AML-193 (cell line): ENCODE measurements at places on chromosomes 7 and 10.

DNA sequence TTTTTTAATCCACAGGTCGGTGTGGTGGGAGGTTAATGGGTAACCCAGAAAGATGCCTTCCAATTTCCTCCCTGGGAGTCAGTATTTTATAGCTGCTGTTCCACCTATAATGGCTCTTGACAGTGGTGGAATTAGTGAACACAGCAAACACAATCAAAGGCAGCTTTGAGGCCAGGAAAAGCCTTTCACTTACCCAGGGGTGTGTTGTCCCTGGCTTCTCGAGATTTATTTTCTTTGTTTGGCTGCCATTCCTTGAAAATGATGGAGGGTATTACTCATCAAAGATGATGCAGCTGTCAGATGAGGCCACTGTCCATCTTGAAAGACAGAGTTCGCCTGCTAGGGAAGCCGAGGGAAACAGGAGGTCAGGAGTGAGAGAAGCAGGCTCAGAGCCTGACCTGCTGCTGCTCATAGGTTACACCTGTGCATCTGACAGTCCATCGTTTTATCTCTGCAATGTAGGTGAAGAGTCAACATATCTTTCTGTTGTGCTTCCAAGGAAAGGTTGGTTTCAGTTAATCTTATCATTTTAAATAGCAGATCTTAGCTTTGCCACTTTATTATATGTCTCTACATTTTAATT is 221.6 kb downstream of the XPNPEP1 start:
- DNase-seq: no peak

GRCh38 chr10:33352615-33353014 is 18.1 kb upstream of the NRP1 start:
- DNase-seq: no peak

- DNase-seq: no peak
Measured at GRCh38 chr7:136078630-136079029, 101.5 kb upstream of the MTPN start.

DNA sequence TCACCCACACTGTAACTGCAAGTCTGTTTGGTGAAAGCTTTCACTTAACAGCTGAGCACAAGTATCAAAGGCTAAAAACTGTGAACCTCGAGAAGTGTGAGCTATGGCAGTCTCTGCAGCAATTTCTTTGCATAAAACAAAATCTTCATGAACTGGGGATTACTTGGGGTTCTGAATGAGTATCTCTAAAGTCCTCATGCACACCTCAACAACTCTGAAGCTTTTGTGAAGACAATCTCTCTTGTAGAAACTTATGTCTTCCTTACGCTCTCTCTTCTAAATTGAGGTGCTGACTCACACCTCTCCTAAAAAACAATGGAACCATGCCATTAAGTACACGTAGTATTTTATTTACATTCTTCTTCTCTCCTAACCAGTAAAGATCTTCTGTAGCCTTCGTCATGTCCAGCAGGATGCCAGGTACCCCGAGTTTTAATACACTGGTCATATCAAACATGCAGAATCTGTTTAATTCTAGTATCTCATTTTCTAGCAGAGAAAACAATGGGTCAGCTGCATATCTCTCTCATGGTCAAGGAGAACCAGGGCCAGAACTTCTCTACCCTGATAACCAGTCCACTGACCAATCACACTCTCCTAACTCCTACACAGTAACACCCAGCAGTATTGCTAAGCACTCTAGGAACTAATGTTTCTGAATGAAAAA is 76.9 kb downstream of the UBE2H start:
- DNase-seq: no peak

- no peak for DNase-seq
Measured at GRCh38 chr10:49090189-49090575, 25.1 kb downstream of the VSTM4 start.
